Effector memory CD4-positive, alpha-beta T cell (primary cell): ENCODE measurements at places on chromosomes 5 and 9.
A peak's percentile ranks its signal among the peaks of the same experiment; 100 is the strongest.

DNA sequence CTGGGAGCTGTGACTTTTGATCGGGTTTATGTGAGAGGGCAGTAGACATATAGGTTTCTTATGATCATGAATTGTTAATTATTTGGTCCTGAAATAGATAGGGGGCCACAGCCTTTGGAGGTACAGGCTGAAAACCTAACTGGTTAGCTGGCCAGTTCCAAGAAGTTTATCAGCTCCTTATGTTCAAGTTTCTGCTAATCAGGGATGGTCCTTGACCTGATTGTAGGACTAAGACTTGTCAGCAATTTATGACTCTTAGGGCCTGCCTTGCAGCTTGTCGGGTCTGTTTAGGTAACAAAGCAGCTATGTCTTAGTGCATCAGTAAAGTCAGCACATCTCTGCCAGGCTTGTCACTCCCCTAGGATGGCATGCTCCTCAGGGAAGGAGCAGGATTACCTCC, 151.8 kb upstream of the RUSC2 start:
- no peak overlapping the region for H3K4me3 ChIP-seq
- H3K27me3 ChIP-seq = no peaks in the 10 kb centered on the region
- H3K4me1 ChIP-seq = no peaks in the 10 kb centered on the region
- DNase-seq = no peak

DNA sequence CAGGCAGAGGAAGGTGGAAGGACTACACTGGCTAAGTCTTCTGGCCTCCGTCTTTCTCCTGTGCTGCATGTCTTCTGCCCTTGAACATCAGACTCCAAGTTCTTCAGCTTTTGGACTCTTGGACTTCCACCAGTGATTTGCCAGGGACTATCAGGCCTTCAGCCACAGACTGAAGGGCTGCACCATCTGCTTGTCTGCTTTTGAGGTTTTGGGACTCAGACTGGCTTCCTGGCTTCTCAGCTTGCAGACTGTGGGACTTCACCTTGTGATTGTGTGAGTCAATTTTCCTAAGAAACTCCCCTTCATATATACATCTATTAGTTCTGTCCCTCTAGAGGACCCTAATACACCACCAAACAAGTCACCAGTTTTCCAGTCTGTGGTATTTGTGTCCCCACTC, 9.7 kb upstream of the ANKDD1B start:
- DNase-seq = no peak
- peaks cover 3% of the 10 kb centered on the region for H3K4me1 ChIP-seq
- no peaks in the 10 kb centered on the region for H3K27me3 ChIP-seq
- no peak overlapping the region for H3K27ac ChIP-seq
- peaks cover 5% of the 10 kb centered on the region for H3K36me3 ChIP-seq
- H3K4me3 ChIP-seq = no peak overlapping the region

- DNase-seq = no peak
- H3K27me3 ChIP-seq = no peaks in the 10 kb centered on the region
- H3K4me1 ChIP-seq = peaks cover 10% of the 10 kb centered on the region
- H3K4me3 ChIP-seq = peak overlapping the region; percentile 31
Measured at GRCh38 chr9:89999534-90000370, 394.9 kb downstream of the GADD45G start.

DNA sequence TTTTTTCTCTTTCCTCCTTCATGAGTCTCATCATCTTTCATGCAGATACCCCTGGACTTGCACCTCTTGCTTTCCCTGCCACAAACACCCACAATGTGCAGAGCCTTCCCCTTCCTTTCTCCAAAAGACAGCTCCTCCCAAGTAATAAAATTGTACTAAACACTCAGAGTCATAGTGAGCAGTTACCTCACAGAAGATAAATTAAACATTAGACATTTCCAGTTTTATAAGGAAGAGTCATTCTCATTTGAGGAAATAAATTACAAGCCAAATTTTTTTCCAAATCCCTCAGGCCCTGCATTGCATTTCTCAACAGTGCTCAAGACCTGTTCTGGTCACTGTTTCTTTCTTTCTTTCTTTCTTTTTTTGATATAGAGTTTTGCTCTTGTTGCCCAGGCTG, 131.5 kb downstream of the ATPSCKMT start:
- no peak overlapping the region for H3K27ac ChIP-seq
- H3K27me3 ChIP-seq = no peaks in the 10 kb centered on the region
- no peak for DNase-seq
- H3K36me3 ChIP-seq = no peaks in the 10 kb centered on the region
- H3K4me1 ChIP-seq = no peaks in the 10 kb centered on the region

GRCh38 chr9:86575825-86576525, 221.8 kb upstream of the TUT7 start:
- no peak for DNase-seq
- H3K4me3 ChIP-seq = no peak overlapping the region
- H3K4me1 ChIP-seq = no peaks in the 10 kb centered on the region
- H3K27me3 ChIP-seq = no peaks in the 10 kb centered on the region
- H3K36me3 ChIP-seq = no peaks in the 10 kb centered on the region
- H3K27ac ChIP-seq = no peak overlapping the region

GRCh38 chr9:23563517-23563916, 262.5 kb downstream of the ELAVL2 start:
- H3K36me3 ChIP-seq = no peaks in the 10 kb centered on the region
- no peaks in the 10 kb centered on the region for H3K27me3 ChIP-seq
- no peak for DNase-seq
- H3K4me3 ChIP-seq = no peak overlapping the region

DNA sequence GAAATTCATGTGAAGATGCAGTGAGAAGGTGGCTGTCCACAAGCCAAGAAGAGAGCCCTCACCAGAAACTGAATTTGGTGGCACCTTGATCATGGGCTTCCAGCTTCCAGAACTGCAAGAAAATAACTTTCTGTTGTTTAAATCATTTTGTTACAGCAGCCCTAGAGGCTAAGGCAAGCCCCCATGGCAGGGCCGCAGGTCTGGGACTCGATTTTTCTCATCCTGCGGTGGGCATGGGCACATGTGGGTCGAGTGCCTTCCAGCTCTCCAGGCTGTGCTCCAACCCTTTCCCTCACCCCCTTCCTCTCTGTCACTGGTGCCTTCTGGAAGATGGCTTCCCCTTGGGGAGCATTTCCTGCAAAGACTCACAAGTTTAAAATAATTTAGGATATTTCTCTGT, 40.7 kb downstream of the AHRR start:
- H3K36me3 ChIP-seq = no peaks in the 10 kb centered on the region
- H3K27ac ChIP-seq = no peak overlapping the region
- no peak overlapping the region for H3K4me3 ChIP-seq
- no peak for DNase-seq
- H3K4me1 ChIP-seq = no peaks in the 10 kb centered on the region

DNA sequence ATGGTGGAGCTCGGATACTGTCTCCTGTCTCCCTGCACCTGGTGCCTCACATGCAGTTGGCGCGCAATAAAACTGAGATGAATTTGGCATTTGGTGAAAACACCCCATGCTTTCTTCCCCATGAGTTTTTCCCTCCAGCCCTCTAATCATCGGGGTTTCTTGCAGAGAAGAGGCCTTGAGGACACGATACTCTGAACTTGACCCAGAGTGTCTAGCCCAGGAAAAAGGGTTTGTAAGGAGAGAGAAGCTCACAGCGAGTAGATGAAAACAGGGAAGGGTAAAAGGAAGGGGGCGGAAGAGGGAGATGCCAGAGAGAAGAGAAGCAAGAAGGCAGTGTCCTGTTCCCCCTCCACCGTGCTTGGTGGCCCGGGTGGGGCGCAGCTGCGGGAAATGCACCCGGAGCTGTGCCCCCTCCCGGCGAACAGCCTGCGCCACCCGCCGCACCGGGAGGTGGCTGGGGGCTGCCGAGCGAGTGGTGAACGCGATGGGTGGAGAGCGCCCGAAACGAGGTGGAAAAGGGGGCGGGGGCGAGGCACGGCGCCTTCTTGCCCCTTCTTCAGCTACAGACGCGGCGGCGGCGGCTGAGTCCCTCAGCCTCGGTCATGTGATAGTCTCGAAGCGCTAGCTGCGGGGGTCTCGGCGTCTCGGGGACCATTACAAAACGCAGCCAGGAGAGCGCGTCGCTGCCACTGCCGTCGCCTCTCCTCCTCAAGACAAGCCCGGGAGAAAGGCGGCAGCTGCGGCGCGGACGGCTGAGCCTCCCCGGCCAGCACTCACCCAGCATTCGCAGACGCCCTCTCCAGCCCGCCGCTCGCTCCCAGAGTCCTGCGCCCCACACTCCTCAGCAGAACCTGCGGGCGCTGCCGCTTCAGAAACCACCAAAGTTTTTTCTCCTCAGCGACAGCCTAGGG, 1.1 kb upstream of the FOXB2 start:
- peaks cover 18% of the 10 kb centered on the region for H3K4me1 ChIP-seq
- no peaks in the 10 kb centered on the region for H3K36me3 ChIP-seq
- peaks cover 60% of the 10 kb centered on the region for H3K27me3 ChIP-seq
- DNase-seq = no peak
- H3K27ac ChIP-seq = no peak overlapping the region

- no peaks in the 10 kb centered on the region for H3K4me1 ChIP-seq
- DNase-seq = no peak
- H3K36me3 ChIP-seq = no peaks in the 10 kb centered on the region
- no peak overlapping the region for H3K27ac ChIP-seq
- no peaks in the 10 kb centered on the region for H3K27me3 ChIP-seq
- no peak overlapping the region for H3K4me3 ChIP-seq
Measured at GRCh38 chr9:1913631-1914330, 101.4 kb upstream of the SMARCA2 start.

DNA sequence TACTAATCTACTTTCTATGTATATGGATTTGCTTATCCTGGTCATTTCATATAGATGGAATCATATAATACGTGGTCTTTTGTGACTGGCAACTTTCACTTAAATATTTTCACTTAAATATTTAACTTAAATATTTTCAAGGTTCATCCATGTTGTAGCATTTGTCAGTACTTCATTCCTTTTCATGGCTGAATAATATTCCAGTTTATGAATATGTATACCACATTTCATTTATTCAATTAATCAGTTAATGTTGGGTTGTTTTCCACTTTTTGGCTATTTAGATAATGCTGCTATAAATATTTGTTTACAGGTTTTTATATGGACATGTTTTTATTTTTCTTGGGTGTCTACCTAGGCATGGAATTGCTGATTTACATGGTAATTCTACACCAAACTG, 7.7 kb downstream of the PRRC1 start:
- H3K27me3 ChIP-seq = no peaks in the 10 kb centered on the region
- no peak for DNase-seq
- H3K4me3 ChIP-seq = no peak overlapping the region
- no peak overlapping the region for H3K27ac ChIP-seq
- peaks cover 38% of the 10 kb centered on the region for H3K36me3 ChIP-seq
- no peaks in the 10 kb centered on the region for H3K4me1 ChIP-seq

GRCh38 chr5:142184988-142185387, 76.4 kb downstream of the NDFIP1 start:
- no peak for DNase-seq
- H3K27me3 ChIP-seq = no peaks in the 10 kb centered on the region
- H3K27ac ChIP-seq = no peak overlapping the region
- H3K36me3 ChIP-seq = no peaks in the 10 kb centered on the region
- no peak overlapping the region for H3K4me3 ChIP-seq

GRCh38 chr5:133147411-133147810, 95.6 kb downstream of the HSPA4 start:
- no peaks in the 10 kb centered on the region for H3K36me3 ChIP-seq
- DNase-seq = no peak
- H3K4me1 ChIP-seq = no peaks in the 10 kb centered on the region
- H3K27me3 ChIP-seq = no peaks in the 10 kb centered on the region
- no peak overlapping the region for H3K4me3 ChIP-seq

- no peak overlapping the region for H3K27ac ChIP-seq
- H3K36me3 ChIP-seq = no peaks in the 10 kb centered on the region
- no peaks in the 10 kb centered on the region for H3K27me3 ChIP-seq
- DNase-seq = no peak
- H3K4me3 ChIP-seq = no peak overlapping the region
Measured at GRCh38 chr5:134423376-134423775, 11.7 kb upstream of the CDKN2AIPNL start.
